ENCODE measurements at places on chromosomes 1 and 21. TPM values are rescaled to one million over a fixed set of nuclear protein-coding genes. Genes with fewer than 3 reads are reported as not detected.
A peak's percentile ranks its signal among the peaks of the same experiment; 100 is the strongest.

DNA sequence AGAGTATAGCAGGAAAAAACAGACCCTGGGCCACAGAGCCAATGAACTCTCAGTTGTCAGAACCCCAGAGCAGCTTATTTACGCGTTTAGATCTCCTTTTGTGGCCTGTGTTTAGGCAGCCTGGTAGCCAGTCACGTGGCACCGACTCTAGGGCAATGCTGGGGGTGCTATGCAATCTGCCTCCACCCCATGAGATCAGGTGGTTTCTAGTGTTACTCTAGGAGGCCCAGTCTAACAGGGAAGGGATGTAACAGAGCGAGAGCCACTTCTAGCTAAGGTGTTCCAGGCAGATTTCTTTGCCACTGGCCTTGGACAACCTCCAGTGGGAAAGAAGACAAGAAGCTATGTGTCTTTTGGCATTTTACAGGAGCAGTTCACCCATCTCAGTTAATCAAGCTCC is 12.0 kb upstream of the A3GALT2 start:
- peaks cover 69% of the 10 kb centered on the region for H3K36me3 ChIP-seq
- H3K27me3 ChIP-seq = no peaks in the 10 kb centered on the region
- no peak overlapping the region for H3K4me3 ChIP-seq
- no peak for DNase-seq
- H3K4me1 ChIP-seq = 0 out of 2 replicates have a peak, but pooled peaks cover 4% of the 10 kb centered on the region

The PRAMEF18 gene
- total RNA-seq = not detected

The OR2T6 gene
- total RNA-seq = not detected

- no peak overlapping the region for H3K4me3 ChIP-seq
- no peak overlapping the region for H3K27ac ChIP-seq
- no peak for DNase-seq
- H3K36me3 ChIP-seq = no peaks in the 10 kb centered on the region
Measured at GRCh38 chr1:117611121-117611601, 5.3 kb downstream of the TENT5C start.

DNA sequence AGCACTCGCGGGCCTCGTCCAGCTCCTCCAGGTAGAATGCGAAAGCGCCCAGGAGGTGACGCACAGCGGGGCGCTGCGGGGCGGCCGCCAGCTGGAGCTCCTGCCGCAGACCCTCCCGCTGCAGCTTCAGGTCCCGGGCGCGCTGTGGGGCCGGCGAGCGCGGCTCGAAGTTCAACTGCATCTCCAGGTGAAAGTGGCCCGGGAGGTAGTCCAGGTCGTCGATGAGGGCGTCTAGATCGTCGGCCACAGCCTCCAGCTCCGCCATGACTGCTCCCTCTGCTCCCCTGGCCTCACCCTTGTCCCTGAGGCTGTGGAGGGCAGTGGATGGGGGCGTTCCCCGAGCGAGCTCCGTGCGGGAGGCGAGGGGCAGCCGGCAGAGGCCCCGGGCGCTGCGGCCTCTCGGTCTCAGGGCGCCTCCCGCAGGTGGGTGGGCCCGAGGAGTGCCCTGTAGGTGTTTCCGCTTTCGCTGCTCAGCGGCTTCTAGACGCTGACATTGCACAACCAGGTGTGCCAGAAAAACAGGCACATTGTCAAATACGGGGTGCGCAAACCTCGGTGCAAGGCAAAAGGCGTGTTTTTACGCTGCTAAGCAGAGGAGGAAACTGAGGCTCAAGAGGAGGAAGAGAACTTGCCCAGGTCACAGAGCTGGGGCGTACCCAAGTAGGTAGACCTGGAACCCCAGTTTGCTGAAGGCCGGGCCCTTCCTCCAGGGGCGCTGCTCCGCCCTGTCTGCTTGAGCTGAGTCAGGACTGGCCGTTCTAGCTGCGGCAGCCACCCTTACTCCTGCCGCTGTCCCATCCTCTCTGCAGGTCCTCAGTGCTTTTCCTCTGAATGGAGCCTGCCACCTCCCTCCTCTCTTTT is at the start of gene TTC22:
Gene TTC22 (minus strand): TSS at position 425 of the 861 bp plus-strand sequence. CDS start 160 bp downstream, at position 265.
- H3K4me3 ChIP-seq = peak within 1 kb of the TSS; percentile 86
- H3K36me3 ChIP-seq = no peaks in the 10 kb centered on the region
- peak; percentile 72 for DNase-seq
- H3K27me3 ChIP-seq = no peaks in the 10 kb centered on the region
- H3K4me1 ChIP-seq = peaks cover 79% of the 10 kb centered on the region

DNA sequence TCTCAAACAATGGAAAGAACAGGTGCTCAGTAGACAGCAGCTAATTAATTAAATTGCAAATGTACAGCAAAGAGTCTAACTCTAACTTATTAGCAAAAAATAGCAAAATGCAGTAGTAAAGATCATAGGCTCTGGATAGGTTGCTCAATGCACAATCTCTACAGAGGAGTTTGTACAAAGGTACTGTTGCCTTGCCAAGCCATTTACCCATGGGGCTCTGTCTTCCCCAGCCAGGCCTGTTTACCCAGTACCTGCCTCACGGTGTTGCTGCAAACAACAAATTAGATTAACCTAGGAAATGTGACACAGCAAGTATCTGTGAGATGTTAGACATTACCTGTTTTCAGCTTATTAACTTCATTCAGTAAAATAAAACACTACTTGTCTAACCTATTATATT is 222.0 kb downstream of the DENND1B start:
- no peak overlapping the region for H3K27ac ChIP-seq
- no peak overlapping the region for H3K4me3 ChIP-seq
- no peak for DNase-seq
- no peaks in the 10 kb centered on the region for H3K36me3 ChIP-seq
- no peaks in the 10 kb centered on the region for H3K27me3 ChIP-seq
- no peaks in the 10 kb centered on the region for H3K4me1 ChIP-seq

DNA sequence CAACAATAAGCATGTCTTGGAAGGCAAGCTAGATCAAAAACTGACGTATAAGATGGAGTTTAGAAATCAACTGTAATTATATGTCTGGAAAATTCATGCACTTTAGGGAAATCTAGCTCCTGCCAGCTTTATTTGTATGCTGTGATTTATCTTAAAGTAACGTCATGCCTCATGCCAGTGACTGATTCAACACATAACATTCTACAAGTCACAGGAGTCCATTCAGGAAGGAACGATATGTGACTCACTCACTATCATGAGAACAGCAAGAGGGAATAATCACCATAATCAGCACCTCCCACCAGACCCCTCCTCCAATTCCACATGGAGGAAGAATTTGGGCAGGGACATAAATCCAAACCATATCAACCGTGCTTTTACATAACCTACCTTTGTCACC is 682.4 kb upstream of the ADAMTS5 start:
- H3K4me3 ChIP-seq = no peak overlapping the region
- no peak for DNase-seq
- no peaks in the 10 kb centered on the region for H3K4me1 ChIP-seq
- no peak overlapping the region for H3K27ac ChIP-seq

DNA sequence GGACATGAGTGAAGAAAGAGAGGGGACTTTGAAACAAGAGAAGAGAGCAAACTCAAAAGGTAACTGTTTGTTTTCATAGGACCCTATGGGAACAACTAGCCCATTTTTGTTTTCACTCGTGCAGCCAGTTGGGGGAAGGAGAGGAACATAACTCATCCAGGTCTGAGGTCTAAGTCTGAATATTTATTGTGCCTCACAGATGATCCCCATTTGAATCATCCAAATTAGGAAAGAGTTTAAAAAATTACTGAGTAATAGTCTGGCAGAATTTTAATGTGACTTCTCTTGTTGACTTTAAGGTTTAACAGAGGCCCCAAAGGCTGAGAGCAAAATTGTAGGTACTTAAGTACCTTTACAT is 10.4 kb upstream of the TSPAN2 start:
- peak overlapping the region; percentile 78 for H3K27ac ChIP-seq
- DNase-seq = peak; percentile 84
- H3K27me3 ChIP-seq = no peaks in the 10 kb centered on the region
- peaks cover 23% of the 10 kb centered on the region for H3K4me1 ChIP-seq
- H3K4me3 ChIP-seq = peak overlapping the region; percentile 55

The CASZ1 gene
- 18.9 TPM for total RNA-seq

The IVL gene
- not detected for total RNA-seq

- DNase-seq = no peak
- H3K36me3 ChIP-seq = no peaks in the 10 kb centered on the region
- no peak overlapping the region for H3K27ac ChIP-seq
- H3K4me1 ChIP-seq = no peaks in the 10 kb centered on the region
Measured at GRCh38 chr1:179813626-179814545, 63.7 kb downstream of the TOR1AIP2 start.

DNA sequence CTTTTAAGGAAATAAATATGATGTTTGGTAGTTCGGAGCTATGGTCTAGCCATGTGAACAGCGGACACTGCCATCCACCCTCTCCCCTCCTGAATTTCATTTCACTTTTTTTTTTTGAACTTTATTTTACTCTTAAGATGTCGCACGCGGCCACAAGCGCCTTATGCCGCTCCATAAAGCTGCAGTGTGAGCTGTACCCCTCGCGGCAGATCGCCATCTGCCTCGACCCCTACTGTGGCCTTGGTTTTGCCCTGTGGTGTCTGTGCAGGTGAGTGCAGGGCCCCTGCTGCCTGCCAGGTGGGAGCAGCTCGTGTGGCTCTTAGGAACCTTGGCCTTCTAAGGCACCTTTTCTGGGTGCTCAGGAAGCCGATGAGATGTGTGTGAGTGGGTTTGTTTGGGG is 48.1 kb downstream of the S100B start:
- H3K4me1 ChIP-seq = no peaks in the 10 kb centered on the region
- no peaks in the 10 kb centered on the region for H3K27me3 ChIP-seq
- no peaks in the 10 kb centered on the region for H3K36me3 ChIP-seq
- no peak overlapping the region for H3K27ac ChIP-seq

DNA sequence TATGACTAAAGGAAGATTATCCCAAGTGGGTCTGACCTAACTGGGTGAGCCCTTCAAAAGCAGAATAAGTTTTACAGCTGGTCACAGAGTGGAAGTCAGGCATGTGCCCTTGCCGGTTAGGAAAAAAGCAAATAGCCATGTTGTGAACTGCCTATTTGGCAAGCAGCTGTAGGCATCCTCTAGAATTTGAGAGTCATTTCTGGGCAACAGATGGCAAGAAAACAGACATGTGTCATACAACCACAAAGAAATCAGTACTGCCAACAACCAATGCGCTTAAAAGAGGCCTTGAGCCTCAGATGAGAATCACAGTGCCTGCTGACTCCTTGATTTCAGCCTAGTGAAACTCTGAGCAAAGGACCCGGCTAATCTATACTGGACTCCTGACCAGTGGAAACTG is 26.8 kb downstream of the LRRC53 start:
- H3K4me1 ChIP-seq = no peaks in the 10 kb centered on the region
- H3K36me3 ChIP-seq = no peaks in the 10 kb centered on the region

The ANKRD34A gene
- 0.50 TPM for total RNA-seq

DNA sequence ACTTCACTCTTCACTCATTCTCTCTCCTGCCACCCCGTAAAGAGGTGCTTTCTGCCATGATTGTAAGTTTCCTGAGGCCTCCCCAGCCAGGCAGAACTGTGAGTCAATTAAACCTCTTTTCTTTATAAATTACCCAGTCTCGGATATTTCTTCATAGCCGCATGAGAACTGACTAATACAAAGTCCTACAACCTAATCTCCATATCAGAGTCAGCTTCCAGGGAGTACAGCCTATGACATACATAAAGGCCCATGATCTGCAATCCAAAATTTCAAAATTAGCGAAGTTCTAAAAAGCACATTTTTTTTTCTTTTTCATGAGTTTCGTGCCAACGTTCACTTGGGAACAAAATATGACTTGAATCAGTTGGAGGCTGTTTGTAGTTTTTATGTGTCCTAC is 256.9 kb upstream of the DUSP10 start:
- no peak for DNase-seq
- H3K27me3 ChIP-seq = no peaks in the 10 kb centered on the region
- no peaks in the 10 kb centered on the region for H3K36me3 ChIP-seq
- H3K4me1 ChIP-seq = no peaks in the 10 kb centered on the region

The SPRR2E gene
- not detected for total RNA-seq

DNA sequence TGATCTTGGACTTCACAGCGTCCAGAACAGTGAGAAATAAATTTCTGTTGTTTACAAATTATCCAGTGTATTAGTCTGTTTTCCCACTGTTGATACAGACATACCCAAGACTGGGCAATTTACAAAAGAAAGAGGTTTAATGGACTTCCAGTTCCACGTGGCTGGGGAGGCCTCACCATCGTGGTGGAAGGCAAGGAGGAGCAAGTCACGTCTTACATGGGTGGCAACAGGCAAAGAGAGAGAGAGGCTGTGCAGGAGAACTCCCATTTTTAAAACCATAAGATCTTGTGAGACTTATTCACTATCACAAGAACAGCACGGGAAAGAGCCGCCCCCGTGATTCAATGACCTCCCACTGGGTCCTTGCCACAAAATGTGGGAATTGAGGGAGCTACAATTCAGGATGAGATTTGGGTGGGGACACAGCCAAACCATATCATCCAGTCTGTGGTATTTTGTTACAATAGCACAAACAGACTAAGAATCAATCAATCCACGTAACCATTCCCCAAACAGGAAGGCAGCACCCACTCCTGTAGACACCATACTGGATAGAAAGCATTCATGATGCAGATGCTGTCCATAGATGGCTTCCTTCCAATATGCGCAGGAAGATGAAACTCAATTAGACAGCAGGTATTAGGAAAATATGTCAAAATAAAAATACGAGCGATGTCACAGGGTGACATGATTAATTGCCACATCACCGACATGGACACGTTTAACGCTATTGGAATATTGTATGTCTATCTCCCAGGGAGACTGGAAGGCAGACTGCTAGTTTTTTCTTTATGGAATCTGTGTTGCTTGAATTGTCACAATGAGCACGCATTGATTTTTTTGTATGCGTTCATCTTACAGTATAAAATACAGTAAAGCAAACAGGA is 22.8 kb downstream of the ECE1 start:
- no peaks in the 10 kb centered on the region for H3K36me3 ChIP-seq
- H3K4me1 ChIP-seq = peaks cover 7% of the 10 kb centered on the region
- no peaks in the 10 kb centered on the region for H3K27me3 ChIP-seq

DNA sequence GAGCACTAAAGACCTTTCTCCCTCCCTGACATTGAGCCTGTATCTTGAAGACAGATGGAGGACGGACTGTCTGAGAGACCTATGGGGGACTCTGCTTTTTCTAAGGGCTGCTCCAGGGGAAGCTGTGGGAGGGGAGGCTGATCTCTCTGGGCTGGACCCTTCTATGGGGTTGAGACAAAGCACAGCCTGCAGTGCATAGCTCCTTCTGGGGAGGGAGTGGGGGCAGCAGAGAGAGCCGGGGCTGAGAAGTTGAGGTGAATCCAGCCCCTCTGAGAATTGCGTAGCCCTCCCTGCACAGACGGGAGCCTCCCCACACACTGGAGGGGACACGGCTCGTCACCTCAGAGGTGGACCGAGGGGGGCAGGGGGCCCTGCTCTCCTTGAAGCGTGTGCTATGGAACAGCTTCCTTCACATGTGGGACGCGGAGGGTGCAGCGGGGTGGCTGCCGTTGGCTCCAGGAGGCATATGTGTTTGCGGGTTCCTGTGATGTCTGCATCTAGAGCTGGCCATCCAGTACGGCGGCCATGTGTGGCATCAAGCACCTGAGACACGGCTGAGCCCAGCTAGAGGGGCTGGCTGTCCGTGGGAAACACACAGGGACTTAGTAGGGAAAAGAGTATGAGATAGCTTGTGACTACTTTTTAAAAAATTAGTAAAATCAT is 299.1 kb downstream of the CAMTA1 start:
- no peaks in the 10 kb centered on the region for H3K4me1 ChIP-seq
- no peaks in the 10 kb centered on the region for H3K36me3 ChIP-seq
- no peak for DNase-seq
- H3K27me3 ChIP-seq = peaks cover 41% of the 10 kb centered on the region
- no peak overlapping the region for H3K27ac ChIP-seq

Data from PC-9 (cell line).